ENCODE measurements at places on chromosomes 6 and 20.

DNA sequence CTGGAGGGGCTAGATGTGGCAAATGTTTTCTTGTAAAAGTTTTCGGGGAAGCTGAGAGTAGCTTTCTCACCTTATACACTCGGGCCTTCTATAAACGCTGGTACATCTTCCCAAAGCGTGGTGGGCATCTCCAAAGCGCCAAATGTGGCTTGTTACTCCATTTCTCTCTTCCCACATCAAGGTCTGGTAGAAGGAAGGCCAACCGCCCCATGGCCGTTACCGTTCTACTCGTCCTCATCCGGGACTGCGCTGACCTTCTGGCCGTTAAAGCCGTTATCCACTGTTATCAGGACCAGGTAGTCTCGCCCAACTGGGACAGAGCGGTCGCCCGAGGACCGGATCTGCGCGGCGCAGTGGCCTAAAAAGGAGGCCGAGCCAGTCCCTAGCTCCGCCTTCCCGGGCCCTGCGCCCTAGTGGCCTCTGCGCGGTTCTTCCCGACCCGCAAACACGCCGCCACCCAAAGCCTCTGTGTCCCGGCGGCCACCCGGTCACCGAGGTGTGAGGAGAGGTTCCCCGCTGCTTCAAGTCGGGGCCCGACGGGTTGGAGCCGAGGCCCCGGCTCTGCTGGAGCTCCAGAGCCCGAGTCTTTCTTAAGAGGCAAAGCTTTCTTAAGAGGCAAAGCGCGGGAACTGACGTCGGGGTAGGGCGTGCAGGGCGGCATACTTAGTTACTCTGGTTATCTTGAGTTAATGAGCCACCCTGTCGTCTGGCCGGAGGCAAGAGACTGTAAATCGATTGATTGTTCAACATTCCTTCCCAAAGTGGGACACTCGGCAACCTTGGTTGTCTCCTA lies 90.5 kb downstream of the GPX5 start:
- no peak for DNase-seq

GRCh38 chr6:145711372-145711771 lies 23.9 kb downstream of the EPM2A start:
- DNase-seq: no peak

- no peak for DNase-seq
These were observed 110.8 kb upstream of the GPR6 start for GRCh38 chr6:109867009-109867969.

DNA sequence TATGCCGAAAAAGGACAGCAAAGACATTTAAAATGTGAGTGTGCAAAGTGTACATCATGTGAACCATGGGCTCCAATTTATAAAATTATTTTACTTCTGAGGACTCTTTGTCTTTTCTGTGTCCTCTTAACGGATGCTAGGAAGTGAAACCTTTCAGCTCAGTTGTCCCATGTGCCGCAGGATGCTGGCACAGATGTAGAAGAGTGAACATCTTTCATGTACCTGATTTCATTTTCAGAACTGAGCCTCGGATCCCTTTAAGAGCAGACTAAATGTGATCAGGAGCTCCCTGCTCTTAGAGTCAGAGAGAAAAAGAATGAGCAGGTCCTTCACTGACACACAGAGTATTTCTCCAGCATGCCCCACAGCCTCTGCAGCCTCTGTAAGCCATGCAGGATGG lies 27.6 kb upstream of the FUCA2 start:
- no peak for DNase-seq

- DNase-seq: no peak
These were observed 107.0 kb downstream of the CD83 start for GRCh38 chr6:14224359-14225103.

DNA sequence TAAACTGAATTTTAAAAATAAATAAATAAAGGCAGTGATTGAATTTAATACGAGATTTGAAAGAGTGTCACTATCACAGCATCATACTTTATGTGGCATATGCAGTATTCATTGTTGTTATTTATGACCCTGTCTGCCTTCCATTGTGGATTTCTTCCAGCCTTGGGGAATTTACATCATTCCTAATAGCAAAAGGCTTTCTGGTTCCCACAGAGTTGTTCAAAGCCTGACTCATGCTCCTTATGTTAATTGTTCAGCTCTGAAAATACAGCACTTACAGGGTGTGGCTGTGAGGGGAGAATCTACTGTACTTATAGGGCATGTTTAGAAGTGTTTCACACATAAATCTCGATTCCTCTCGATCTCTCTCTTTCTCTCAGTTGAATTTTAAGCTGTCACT lies 54.4 kb downstream of the JAG1 start:
- peak; percentile 86 for DNase-seq

- peak; percentile 75 for DNase-seq
These were observed 80.3 kb upstream of the STMND1 start for GRCh38 chr6:17021539-17021889.

GRCh38 chr6:121549736-121550135 lies 114.3 kb downstream of the GJA1 start:
- DNase-seq: peak; percentile 87

- peak; percentile 92 for DNase-seq
These were observed 346.3 kb upstream of the SULF2 start for GRCh38 chr20:48131581-48131980.

DNA sequence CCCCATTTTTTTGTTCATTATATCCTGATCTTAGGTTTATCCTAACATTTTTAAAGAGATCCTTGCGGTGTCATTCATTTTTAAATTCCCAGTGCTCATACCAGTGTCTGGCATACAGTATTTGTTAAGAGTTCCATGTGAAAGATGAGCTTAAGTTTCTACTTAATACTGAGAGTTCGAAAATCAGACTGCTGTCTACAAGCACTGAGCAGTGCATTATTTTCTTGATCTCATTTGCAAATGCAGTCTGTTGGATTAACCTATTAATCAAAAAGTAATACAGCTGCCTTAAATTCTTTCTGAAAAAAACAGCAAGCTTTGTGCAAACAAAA lies 663 bp downstream of the COQ3 start:
- no peak for DNase-seq

- no peak for DNase-seq
These were observed 88.8 kb upstream of the SOX4 start for GRCh38 chr6:21504790-21505189.

GRCh38 chr6:149160943-149161342 lies 156.6 kb upstream of the TAB2 start:
- DNase-seq: no peak

- DNase-seq: peak; percentile 73
These were observed 83.5 kb downstream of the NDUFAF5 start for GRCh38 chr20:13868331-13868730.

GRCh38 chr6:10237298-10238038 lies 177.4 kb downstream of the TFAP2A start:
- no peak for DNase-seq

- DNase-seq: peak; percentile 30
These were observed at the start of gene AAR2 for GRCh38 chr20:36235892-36236785. AAR2 (plus strand) TSS chr20:36236478; CDS start chr20:36239869, 3,391 bp downstream.

GRCh38 chr20:13245250-13245723 lies 24.2 kb downstream of the ISM1 start:
- DNase-seq: no peak

GRCh38 chr6:149696901-149697300 lies 21.0 kb downstream of the LATS1 start:
- no peak for DNase-seq

GRCh38 chr6:46175976-46176375 lies 5.2 kb upstream of the ENPP5 start:
- DNase-seq: no peak

DNA sequence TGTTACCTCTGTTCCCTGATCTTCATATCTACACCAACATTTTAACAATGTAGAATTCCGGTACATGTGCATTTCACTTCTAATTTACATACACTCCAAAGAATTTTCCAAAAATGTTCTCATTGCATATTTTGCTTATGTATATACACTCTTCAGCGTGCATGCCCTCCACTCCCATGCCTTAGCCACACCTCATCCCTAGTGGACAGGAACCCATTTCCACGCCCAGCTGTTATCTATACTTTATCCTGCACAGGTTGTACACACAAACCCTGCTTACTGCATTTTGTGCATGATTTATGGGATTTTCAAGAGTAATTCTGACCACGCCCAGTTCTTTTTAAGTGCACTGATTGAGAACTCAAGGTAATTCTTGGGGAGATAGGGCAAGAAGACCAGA lies 102.4 kb downstream of the TFAP2C start:
- no peak for DNase-seq

- DNase-seq: no peak
These were observed 25.0 kb downstream of the MYH7B start for GRCh38 chr20:34980543-34981233.

Measured in fibroblast of skin of left biceps (primary cell).